Vein endothelial cell (primary cell): ENCODE measurements at places on chromosomes 4 and X. TPM values are rescaled to one million over a fixed set of nuclear protein-coding genes. Genes with fewer than 3 reads are reported as not detected.

Gene CENPI
- total RNA-seq: 7.5 and 17.7 TPM in 2 replicates

Gene XPNPEP2
- total RNA-seq: not detected in 2 replicates

Gene PCDH7
- total RNA-seq: 1.4 and 4.6 TPM in 2 replicates

Gene RAB33A
- total RNA-seq: 0.10 and 0.65 TPM in 2 replicates

Gene STARD8
- 9.3 and 11.4 TPM in 2 replicates for total RNA-seq

Gene WDR17
- under 0.01 and 0.19 TPM in 2 replicates for total RNA-seq

Gene ART3
- total RNA-seq: 0.33 TPM in 1 of 2 replicates, not detected in the other

Gene RHOXF2
- total RNA-seq: not detected in 2 replicates

Gene PNCK
- total RNA-seq: not detected in 2 replicates

Gene ZFX
- total RNA-seq: 34.9 and 43.4 TPM in 2 replicates

Gene RNF128
- 0.38 TPM in 1 of 2 replicates, not detected in the other for total RNA-seq

Gene GPR143
- 3.9 and 5.3 TPM in 2 replicates for total RNA-seq
